NCI-H2081 (cell line): ENCODE measurements at places on chromosomes 1 and 21.

- DNase-seq: peak; percentile 72
Measured at GRCh38 chr1:90850898-90851710, 134.0 kb upstream of the BARHL2 start.

DNA sequence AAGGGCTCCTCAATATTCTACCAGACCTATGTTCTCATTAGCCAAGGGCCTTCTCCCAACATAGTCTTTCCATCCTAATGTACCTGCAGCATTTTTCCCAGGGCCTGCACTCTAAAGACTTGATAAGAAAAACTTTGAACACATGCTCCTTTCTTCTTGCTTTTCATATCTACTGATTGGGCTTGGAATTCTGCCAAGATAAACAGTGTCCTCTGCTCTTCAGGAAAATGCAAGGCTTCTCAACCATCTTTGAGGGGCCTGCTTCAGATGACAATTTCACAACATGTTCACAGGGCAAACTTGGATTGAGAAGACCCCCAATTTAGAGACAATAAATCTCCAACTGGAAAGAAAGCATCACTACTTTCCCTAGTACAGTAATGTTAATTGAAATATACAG is 25.8 kb upstream of the PPT1 start:
- no peak for DNase-seq

DNA sequence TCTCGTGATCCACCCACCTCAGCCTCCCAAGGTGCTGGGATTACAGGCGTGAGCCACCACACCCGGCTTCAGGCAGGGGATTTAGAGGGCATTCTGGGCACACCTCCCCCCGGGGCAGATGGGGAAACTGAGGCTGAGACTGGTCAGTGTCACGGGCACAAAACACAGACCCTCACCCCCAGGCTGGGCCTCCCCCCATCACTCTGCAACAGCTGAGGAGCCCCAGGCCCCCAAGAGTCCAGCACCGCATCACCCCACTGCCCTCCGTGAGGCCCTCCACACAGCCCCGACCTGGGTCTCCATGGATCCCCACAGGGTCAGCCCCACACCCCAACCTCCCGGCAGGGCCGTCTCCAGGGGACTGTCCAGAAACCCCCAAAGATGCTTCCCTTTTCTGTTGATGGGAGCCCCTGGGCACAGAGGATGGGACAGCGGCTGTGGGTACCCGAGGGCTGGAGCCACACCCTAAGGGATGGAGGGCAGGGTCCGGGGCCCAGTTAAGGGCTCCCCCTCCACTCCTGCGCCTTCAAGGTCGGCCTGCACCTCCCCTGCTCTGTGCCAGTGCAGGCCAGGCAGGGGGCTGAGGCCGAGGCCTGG is 11.0 kb downstream of the TNFRSF14 start:
- DNase-seq: no peak

GRCh38 chr21:44918581-44919033 is 2.1 kb downstream of the ITGB2 start:
- DNase-seq: no peak

DNA sequence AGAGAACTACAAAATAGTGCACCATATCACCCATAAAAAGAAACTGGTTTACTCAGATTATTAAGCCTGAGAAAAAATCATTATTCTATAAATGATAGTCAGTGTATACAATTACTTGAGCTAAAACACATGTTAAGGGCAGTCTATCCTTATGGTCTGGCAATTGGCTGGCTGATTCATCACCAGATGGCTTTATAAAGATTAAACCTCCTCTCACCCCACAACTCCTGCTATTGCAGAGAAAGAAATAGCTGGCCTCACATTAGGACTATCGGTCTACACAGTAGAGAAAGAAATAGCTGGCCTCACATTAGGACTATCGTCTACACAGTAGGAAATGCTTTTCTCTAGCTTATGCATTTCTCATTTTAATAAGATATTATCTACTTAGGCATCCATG is 21.2 kb downstream of the CEP170 start:
- no peak for DNase-seq

DNA sequence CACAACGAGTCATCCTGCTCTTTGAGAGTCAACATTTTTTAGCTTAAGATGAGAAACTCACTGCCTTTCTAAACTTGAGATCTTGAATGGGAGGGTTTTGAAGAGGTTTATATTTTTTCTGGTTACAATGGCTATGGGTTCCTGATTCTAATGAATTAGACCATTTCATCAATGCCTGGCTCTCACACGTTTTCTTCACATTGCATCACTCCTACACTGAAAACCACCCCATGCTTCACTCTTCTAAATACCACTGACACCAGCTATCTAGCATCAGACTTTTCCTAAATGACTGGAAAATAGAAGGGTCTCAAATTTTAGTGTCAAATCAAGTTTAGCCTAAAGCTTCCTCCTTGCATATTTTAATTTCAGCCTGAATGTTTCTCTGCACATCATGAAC is 606.1 kb upstream of the USP24 start:
- DNase-seq: no peak

DNA sequence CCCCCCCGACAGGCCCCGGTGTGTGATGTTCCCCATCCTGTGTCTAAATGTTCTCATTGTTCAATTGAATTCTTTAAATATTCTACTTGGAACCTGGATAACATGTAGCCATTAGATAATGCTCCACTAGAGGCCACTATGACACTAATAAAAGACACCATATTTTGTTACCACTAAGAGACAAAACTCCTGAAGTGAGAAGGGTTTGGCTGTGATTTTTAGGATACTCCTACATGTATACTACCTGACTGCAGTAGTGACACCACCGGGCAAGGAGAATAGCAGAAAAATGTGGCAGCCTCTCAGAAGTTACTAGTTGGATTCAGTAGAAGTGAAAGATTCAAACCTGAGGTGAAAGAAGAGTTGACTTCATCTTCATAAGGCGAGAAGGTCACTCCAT is 36.0 kb downstream of the F5 start:
- peak; percentile 71 for DNase-seq

GRCh38 chr1:94125551-94126514 is 4.9 kb upstream of the ABCA4 start:
- no peak for DNase-seq

- DNase-seq: no peak
Measured at GRCh38 chr21:35643176-35643575, 417.1 kb downstream of the SETD4 start.

GRCh38 chr21:31894457-31894856 is 21.6 kb downstream of the HUNK start:
- no peak for DNase-seq

GRCh38 chr1:150963321-150964163 is 11.1 kb downstream of the CERS2 start:
- no peak for DNase-seq

DNA sequence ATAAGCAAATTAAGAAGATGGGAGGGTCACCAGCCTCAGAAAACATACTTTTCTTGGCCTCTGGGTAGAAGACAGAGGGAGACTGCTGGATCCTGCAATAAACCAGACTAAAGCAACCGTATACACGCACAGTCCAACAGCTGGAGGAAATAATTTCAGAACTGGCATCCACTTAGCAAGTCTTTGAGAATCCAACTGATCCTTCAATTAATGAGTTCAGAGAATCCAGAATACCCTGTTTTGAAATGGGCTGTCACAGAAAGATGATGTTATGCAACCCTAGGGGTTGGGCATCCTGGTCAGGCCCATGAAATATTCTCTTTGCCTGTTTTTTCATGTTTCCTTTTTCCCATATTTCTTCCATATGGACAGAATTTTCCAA is 134.0 kb upstream of the MAGI3 start:
- no peak for DNase-seq

DNA sequence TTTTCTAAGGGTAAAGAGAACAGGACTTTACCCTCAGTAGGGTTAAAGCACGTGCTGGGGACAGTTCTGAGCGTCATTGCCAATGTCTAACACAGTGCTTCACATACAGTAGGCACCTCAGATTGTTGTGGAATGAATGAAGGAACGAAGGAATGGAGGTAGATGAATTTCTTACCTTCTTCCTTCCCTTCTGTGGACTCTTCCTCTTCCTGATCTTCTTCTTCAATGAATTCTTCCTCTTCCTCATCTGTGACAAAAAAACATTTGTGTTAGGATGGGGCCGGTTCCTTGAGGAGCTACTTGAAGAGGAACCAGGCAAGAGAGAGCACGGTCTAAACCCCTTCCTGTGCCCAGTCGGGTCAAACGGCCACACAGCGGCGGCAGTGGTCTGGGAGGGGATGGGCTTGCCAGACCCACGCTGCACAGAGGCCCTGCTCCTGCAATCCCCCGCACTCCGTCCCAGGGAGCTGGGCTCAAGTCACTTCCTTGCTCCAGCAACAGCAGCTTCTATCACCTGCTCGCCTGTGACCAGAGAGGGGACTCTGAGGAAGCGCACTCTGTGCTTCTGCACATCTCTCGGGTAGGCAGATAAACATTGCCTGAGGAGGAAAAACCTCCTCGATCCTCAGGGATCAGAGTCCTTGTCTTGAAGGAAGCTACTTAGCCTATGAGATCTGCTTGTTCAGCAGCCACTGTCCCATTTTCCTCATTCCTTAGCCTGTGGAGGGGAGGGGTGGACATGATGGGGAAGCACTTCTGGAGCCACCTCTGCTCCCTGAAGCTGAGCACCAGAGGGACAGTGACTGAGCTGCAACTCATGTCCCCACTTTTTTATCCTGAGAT is 8.0 kb upstream of the SLC30A2 start:
- DNase-seq: no peak

DNA sequence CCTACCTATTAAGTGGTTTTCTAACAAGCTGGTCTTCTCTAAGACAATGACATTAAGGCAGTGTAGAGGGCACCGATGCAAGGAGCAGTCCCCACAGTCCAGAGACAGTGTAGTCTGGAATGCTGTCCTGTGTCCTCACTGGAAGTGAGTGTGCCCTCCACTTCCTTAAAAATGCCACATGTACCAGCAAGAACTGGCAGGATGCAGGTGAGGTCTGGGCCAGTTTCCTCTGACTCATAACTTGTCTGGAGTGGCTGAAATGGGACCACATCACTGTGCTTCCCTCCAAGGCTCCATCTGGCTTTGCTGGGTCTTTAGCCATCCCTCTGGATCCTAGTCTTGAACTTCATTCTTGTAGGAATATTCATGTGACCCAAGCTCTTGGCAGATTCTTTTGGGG is 170.5 kb upstream of the KIAA0040 start:
- no peak for DNase-seq

DNA sequence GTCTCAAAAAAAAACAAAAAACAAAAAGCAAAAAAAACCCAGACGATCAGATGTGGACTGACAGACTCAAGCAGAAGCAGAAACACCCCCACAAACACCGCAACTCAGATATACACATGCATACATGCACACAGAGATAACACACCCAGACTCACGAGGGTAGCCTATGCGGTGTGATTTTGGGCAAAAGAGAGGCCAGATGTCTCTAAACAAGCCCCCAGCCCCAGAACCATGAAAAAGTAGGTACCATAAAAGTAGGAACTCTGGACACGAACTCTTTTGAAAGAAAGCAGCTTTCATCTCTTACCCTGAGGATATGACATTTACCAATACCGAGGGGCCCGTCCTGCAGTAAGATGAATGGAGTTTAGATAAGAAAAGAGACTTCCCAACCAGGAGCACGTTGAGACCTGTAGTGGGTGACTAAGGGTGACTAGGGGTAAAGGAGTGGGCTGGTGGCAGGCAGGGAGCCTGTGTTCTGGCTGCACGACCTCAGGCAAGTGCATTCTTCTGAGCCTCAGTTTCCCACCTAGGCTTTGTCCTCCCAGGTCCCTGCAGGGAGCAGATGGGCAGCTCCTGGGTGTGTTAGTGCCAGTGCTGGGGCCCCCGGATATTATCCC is 1.5 kb upstream of the TINAGL1 start:
- no peak for DNase-seq

GRCh38 chr1:84853741-84854721 is 39.0 kb downstream of the LPAR3 start:
- no peak for DNase-seq

- no peak for DNase-seq
Measured at GRCh38 chr1:161046605-161047228, 940 bp upstream of the USF1 start.

- no peak for DNase-seq
Measured at GRCh38 chr1:16965486-16966067, 14.8 kb downstream of the MFAP2 start.

GRCh38 chr1:174789399-174789798 is 210.3 kb upstream of the CACYBP start:
- DNase-seq: no peak

DNA sequence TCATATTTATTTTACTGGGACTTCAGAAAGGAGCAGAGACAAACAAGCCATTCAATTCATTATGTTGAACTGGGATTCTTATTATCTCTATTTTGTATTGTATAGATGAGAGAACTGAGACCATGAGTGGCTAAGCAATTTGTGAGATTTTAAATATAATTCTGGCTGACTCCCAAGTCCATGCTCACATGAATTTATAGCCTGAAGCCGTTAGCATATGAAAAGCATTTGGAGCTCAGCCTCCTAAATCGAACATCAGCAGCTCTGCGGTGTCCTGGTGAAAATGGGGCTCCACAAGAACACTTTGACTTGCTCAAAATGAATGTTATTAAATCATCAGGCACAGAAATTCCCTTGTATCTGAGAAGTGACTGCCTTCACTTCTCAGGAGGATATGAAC is 96.8 kb upstream of the DPT start:
- DNase-seq: peak; percentile 48

DNA sequence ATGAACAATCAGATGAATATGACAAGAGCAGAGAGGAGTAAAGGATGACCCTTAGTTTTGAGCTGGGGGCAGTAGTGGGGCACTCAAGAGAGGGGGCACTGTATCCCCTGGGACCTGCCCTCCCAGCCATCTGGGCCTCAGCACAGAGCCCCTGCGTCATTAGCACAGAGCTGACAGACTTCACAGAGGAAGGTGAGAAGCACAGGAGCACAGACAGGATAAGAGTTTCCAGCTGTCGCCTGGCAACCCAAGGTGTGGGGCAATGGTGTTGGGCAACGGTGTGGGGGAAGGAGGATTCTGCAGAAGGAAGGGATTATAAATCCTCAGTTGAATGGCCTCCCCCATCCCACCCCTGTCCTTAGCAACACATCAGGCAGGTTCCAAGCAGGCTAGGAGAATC is 30.2 kb downstream of the RAB3B start:
- DNase-seq: peak; percentile 33

DNA sequence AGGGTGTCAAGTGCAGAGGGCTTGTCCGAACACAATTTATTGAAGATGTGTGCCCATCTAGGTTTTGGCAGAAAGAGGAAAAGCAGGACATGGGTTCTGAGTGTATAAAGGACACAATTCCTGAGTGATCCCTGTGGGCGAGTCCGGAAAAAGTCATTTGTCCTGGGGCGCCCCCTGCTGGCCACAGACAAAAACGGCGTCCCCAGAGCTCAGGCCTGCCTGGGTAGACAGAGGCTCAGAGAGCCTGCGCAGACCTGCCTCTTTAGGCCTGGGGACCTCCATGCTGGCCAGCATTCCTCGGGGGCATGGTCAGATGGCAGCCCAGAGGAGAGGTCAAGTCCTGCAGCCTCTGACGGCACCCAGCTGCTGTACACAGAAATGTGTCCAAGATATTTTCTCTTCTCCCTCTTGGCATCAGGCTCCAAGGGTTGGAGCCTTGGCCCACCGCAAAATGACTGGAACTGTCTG is 65.5 kb upstream of the LRP8 start:
- peak; percentile 53 for DNase-seq
